Kasumi-1 (cell line): ENCODE measurements at places on chromosomes 11 and 22.

- DNase-seq: no peak
Measured at GRCh38 chr11:127506647-127507046, 506.1 kb upstream of the KIRREL3 start.

GRCh38 chr22:46815132-46815531, 52.7 kb downstream of the TBC1D22A start:
- no peak for DNase-seq

DNA sequence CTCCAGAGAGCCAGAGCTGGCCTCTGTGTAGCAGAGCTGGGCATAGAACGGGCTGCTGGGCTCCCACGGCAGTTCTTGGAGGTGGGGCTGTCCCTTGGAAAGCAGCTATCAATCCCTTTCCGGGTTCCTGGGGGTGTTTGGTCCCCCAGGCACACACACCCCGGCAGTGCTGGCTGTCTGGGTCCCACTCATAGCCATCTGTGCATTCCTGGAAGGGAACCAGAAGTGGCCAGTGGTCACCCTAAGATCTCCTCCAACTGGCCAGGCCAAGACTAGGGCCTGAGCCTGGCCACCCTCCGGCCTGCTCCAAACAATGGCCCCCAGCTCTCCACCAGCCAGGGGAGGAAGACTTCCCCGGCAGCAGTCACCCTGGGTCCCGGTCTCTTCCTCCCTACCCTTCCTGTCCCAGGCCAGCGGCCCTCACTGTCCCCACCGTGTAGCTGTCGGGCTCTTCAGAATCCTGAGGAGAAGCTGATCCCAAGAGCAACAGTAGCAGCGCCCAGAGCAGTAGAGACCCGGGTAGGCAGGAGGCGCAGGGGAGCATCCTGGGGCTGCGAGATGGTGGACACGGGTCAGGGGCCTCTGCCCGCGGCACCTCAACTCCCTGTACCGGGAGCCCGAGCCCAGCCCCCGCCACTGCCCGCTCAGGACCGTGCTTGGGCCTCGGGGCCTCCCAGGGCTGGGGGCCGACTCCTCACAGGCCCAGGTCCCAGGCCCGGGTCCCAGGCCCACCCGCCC, 620 bp downstream of the EFEMP2 start:
- no peak for DNase-seq

GRCh38 chr22:37165940-37166674, 16.4 kb upstream of the IL2RB start:
- DNase-seq: no peak

- DNase-seq: no peak
Measured at GRCh38 chr22:47395481-47395880, 633.0 kb downstream of the TBC1D22A start.

DNA sequence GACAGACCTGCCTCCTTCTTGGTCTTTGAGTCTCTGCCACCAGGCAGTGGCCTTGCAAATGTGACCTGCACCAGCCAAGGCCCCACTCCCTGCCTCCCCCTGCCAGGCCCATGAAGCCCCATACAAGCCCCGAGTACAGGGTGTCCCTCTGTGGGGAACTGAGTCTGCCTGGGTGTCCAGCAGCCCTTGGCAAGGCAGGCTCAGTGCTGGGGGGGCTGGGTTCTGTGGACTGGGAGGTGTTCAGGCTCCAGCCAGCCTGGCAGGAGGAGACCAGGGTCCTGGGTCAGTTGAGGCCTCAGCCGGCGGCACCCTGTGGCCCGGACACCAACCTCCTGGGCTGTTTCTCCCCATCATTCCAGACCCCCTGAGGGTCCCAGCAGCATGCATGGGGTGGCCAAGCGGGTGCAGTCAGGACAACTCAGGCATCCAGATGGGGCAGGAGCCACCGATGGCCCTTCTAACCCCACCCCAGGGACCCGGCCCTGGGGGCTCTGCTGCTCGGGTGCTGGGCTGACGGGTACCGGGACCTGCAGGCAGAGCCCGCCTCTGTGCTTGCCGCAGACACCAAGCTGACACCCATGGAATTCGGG, 5.7 kb downstream of the MUC5AC start:
- no peak for DNase-seq

GRCh38 chr11:27085605-27086004, 45.0 kb downstream of the BBOX1 start:
- DNase-seq: no peak

DNA sequence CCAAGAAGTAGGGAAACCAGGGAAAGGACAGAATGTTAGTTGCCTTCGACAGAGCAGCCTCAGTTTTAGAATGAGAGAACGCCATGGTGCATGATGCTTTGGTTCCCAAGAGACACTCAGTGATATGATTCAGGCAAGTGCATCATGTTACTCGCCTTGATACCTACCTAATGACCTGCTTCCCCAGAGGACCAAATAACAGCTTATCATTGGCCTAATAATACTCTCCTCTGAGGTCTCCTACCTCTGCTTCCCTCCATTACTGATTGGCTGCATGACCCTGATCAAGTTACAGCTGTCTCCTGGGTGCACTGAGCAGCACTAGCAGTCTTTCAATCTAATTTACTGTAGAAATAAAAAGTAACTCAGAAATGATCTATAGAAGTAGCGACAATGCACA, 979.7 kb upstream of the FAT3 start:
- DNase-seq: no peak

DNA sequence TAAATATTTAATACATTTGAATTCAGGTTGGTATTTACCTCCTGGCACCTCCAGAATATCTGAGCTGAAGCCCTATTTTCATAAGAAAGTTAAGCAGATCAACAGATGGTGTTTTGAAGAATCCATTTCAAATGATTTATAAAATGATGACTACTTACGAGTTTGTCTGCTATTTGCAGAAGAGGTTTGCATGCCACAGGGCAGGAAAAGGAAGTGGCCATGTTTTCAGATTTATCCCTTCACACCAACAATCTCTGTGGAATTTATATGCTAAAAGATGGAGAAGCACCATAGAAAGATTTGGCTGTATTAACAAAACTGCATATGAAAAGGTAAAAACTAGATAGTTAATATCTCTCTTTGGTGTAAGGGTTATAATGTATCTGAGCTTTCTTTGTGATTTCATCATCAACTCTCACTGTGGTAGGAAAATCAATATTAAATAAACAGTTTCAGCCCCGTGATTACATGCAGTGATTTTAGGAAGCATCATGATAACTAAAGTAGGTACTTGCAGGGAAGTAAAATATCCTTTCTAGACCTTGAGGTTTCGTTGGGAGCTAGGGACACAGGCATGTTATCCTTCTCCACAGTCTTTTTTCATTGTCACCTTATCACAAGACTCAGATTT, 2.6 kb downstream of the BMAL1 start:
- DNase-seq: no peak

- DNase-seq: peak; percentile 2
Measured at GRCh38 chr11:120013325-120014250, 124.3 kb downstream of the TRIM29 start.

- DNase-seq: no peak
Measured at GRCh38 chr11:132289590-132290256, 919.3 kb downstream of the NTM start.

- DNase-seq: no peak
Measured at GRCh38 chr22:40727070-40727963, 48.0 kb downstream of the MCHR1 start.
